NCI-H1092 treated with DMSO at 0.1 percent for 48 hours (cell line): ENCODE measurements at places on chromosomes 1 and 21.

- DNase-seq: no peak
Measured at GRCh38 chr1:66452162-66452561, 81.8 kb upstream of the SGIP1 start.

GRCh38 chr1:108011295-108011694, 46.3 kb upstream of the VAV3 start:
- DNase-seq: no peak

- no peak for DNase-seq
Measured at GRCh38 chr1:23585321-23586022, 26.2 kb upstream of the ID3 start.

DNA sequence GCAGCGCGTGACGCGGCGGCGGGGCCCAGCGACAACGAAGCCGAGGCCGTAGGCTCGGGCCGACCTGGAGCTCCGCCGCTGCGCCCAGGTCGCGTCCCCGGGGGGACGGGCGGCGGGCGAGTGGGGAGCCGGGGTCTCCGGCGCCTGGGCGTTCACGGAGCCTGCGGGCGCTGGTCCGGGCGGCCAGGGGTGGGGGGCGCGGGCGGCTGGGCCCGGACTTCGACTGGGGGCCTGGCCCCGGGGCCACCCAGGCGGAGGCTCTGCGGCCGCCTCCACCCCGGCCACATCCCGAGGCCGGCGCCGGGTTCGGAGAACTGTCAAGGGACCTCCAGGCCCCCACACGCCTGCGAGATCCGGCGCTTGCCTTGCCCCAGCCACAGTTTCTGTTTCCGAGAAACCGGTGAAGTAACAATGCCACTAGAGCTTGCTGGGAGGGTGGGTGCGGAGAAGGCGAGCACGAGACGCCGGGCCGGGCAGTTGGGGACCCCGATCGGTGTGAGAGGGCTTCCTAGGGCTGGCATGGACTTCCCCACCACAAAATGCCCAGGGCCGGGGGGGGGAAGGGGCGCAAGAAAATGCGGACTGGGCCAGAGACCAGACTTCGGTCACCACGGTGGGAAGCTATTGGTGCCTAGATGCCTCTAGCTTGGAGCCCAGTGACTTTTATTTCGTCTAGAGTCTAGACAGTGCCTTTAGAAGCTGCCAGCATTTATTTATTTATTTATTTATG, 501 bp downstream of the FBXO6 start:
- peak; percentile 34 for DNase-seq

DNA sequence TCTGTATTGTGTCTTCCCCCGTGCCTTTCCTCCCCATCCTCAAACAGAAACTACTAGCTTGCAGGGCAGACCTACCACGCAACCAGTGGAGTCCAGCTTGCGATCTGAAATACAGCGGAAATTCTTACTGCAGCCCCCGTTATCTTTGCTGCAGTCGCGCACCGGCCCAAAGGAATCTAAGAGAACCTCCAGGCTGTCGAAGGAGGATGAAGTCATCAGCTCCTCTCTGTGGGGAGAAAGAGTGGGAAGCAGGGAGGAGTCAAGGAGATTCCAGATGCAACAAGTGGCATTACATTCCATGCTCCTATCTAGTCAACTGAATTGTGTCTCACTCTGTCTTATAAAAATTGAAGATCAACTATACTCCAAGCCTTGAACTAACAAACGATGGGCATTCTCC, 206.9 kb downstream of the ASTN1 start:
- DNase-seq: no peak

- DNase-seq: no peak
Measured at GRCh38 chr1:202247837-202248795, 54.5 kb downstream of the LGR6 start.

DNA sequence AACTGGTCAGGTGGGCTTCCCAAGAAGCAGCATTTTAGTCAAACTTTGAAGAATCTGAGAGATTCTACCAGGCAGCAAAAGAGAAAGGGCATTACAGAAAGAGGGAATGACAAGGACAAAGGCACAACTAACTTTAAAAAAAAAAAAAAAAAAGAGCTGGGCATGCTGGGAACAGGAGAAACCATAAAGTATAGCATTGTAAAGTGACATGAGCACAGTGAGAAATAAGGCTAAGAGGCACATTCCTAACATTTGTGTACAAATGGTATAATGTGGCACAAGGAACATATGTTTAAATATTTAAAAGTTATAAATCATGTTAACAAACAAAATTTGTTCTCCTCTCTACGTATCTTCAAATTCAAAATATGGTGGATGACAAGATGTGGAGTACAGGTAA, 69.6 kb downstream of the CLCA4 start:
- no peak for DNase-seq

GRCh38 chr1:147712605-147713004, 42.3 kb upstream of the ACP6 start:
- DNase-seq: no peak

DNA sequence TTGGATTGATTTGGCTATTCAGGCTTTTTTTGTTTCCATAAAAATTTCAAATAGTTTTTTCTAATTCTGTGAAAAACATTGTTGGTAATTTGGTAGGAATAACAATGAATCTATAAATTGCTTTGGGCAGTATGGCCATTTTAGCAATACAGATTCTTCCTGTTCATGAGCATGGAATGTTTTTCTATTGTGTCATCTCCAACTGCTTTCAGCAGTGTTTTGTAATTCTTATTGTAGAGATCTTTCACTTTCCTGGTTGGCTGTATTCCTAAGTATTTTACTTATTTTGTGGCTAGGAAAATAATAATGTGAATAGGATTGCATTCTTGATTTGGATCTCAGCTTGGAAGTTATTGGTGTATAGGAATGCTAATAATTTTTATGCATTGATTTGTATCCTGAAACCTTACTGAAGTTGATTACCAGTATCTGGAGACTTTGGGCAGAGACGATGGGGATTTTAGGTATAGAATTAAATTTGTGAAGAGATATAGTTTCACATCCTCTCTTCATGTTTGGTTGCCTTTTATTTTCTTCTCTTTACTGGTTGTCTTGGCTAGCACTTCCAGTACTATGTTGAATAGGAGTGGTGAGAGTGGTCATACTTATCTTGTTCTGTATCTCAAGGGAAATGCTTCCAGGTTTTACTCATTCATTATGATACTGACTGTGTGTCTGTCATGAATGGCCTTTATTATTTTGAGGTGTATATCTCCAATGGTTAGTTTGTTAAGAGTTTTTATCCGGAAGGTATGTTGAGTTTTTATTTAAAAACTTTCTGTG, 57.3 kb downstream of the DRAM2 start:
- no peak for DNase-seq

- DNase-seq: no peak
Measured at GRCh38 chr1:47212636-47213229, 19.3 kb downstream of the TAL1 start.

DNA sequence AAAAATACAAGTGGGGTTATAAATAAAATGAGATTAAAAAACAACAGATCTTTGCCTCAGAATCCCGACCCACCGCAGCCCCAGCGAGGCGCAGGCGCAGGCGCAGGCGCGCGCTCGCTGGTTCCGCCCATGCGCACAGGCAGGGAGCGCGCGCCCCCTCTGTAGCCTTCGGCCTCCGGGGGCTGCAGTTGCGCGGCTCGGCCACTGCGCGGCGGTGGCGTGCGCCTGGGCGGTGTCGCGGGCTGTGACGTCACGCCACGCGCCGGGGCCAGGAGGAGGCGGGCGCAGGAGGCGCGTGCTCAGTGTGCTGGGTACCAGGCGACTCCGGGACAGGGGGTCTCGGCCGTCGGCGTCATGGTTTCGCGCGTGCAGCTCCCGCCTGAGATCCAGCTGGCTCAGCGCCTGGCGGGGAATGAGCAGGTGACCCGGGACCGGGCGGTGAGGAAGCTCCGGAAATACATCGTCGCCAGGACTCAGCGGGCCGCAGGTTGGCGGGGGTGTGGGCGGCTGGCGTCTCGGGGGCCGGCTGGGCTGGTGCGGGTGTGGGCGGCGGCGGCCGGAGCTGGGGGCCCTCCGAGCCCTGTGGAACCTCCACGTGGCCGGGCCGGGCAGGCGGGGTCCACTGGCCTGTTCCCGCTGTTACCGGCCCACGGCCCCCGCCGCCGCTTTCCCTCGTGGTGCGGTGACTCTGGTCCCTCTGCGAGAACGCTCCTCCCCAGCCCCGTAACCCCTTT, at the start of gene RRP1:
Gene RRP1, plus strand, starts transcription at position 302 of the 734 bp plus-strand sequence. Its CDS starts 53 bp downstream, at position 355.
- DNase-seq: peak; percentile 93

DNA sequence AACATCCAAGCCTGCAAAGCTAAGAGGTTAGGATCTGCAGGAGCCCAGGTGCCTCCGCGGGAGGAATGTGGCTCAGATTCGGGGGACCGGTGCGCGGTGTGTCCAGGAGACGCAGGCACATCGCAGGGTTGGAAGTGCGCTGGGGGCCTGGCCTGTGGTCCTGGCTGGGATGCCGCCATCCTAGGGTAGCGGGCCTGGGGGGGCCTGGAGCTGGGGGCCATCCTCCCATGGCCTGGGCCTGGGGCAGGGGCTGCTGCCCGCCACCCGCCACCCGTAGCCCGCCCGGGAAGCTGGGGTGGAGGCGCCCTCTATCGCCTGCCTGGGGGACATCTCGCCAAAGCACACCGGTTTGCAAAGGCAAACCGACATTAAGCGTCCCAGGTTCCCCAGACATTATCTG, 170.6 kb upstream of the ARHGEF16 start:
- no peak for DNase-seq

GRCh38 chr1:40944326-40944725, 35.2 kb upstream of the CTPS1 start:
- no peak for DNase-seq

DNA sequence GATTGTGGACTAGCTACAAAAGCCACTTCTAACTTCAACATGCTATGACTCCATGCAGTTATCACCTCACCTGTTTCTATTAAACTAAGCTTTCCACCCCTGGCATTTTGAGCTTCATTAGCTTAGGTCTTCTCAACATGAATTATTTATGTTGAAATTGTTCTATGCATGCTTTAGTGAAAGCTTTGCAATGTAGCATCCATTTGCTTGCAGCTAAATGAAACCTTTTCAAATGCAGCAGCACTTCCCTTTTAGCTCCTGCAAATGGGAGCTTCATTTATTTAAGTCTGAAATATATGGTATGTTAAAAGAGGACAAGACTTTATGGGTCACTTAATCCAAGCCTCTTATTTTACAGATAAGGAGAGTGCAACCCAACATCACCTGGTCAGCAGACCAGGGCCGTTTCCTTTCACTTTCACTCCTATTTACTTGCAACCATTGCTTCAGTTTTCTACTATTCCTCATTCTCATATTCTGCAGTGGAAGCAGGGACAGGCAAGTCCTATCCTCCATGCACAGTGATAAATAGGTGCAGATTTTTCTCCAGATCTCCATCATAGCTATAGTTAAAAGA, 56.4 kb upstream of the SAMSN1 start:
- DNase-seq: no peak

DNA sequence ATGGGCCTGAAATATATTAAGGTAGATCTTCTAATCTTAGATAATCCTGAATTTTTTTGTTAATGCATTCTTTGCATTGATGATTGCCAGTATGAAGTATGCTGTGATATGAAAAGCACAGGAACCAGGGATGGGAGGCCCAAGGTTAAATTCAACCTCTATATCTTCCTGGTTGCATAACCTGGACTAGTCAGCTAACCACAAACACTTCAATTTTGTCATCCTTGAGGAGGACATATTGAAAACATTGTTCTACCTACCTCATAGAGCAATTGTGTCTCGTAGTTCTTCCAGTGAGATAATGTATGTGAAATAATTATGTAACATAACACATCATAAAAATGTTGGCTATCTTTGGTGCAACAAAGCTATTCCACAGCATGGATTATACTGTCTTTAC, 25.6 kb downstream of the PDC start:
- DNase-seq: no peak

- peak; percentile 4 for DNase-seq
Measured at GRCh38 chr1:157948312-157949073, 45.0 kb upstream of the KIRREL1 start.

GRCh38 chr1:188872376-188872775, 1605.3 kb downstream of the BRINP3 start:
- DNase-seq: no peak

DNA sequence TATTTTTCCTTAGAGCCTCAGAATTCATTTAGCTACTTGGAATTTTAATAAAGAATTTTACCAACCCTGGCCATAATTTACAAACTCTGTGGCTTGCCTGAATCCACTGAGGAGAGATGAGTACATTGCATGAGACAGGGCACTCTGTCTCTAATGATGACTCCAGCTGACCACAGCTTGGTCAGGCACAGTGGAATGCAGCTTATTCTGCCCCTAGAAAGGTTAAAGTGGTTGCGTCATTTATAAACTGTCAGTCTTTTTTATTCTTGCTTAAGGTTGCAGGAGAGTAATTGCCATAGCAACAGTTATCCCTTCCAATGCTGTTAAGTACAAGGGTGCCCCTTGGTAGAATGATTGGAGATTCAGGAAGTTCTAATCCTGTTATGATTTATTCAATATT, 28.3 kb downstream of the PDE4B start:
- no peak for DNase-seq

DNA sequence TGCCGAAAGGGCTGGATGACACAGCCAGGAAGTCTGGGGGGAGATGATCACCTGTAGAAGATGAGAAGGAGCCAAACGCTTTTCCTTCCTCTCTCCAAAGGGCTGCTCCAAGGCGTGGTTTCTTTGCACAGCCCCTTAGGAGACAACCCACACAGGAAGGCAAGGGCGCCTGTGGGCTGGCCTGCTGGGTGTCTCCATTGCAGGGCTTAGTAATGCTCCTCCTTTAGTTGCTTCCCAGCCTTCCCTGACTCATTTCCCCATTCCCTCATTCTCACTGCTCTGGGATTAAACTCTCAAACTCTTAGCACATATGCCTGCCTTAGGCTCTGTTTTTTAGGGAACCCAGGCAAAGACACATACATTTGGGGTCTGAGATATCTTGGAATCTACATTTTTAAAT, 1.7 kb upstream of the CLCA1 start:
- DNase-seq: no peak

- no peak for DNase-seq
Measured at GRCh38 chr1:156103521-156103947, 11.0 kb upstream of the LMNA start.

DNA sequence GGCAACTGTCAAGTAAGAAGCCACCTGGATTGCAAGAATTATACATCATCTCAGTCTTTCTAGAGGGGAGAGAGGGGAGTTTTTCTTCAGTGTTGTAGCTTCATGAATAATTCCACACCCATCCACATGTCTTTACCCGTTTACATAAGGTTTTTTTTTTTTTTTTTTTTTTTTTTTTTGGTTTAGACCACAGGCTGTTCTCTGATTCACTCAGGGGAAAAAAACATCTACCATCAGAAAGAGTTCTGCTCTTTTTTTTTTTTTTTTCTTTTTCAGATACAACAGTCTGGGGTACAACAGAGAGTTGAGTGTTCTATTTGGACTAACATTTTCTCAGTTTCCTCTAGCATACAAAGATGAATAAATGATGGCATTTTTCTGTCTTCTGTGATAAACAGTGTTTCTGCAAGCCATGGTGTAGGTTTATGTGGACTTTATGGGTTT, 4.9 kb upstream of the KIF14 start:
- DNase-seq: no peak

DNA sequence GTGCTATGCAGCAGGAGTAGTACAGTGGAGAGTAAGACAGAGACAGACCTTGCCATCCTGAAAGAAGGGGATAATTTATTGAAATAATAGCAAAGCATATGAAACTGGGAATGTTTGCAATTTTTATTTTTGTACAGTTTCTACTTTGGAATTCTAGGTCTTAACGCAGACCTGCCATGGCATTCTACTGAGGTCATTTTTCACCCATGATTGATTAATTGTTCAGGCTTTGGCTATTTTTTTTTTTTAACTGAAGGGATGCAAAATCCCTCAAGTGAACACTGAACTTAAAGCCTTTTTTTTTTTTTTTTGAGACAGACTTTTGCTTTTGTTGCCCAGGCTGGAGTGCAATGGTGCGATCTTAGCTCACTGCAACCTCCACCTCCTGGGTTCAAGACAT, 27.1 kb downstream of the MTF2 start:
- DNase-seq: no peak

- DNase-seq: peak; percentile 10
Measured at GRCh38 chr1:74530892-74531291, 18.5 kb upstream of the LRRC53 start.
